ENCODE measurements at places on chromosomes 12 and 14.
A peak's percentile ranks its signal among the peaks of the same experiment; 100 is the strongest.

DNA sequence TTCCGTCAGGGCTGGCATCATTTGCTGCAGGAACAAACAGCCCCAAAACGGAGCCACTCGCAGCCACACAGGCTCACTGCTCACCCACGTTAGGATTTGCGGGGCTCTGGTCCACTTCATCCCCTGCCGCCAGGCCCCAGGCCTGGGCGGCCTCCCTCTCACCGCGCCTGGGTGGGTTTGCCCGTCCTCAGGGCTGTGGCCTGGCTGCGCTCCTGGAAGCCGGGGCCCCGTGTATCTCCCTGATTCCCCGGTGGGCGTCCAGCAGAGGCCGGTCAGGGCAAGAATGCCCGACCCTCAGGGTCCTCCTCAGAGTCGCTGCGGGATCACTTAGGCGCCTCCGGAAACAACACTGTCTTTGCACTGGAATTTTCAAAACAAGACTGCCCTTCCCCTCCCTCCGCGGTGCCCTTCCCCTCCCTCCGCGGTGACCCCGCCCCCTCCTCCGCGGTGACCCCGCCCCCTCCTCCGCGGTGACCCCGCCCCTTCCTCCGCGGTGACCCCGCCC lies 15.7 kb upstream of the FBRSL1 start:
- no peak for DNase-seq

DNA sequence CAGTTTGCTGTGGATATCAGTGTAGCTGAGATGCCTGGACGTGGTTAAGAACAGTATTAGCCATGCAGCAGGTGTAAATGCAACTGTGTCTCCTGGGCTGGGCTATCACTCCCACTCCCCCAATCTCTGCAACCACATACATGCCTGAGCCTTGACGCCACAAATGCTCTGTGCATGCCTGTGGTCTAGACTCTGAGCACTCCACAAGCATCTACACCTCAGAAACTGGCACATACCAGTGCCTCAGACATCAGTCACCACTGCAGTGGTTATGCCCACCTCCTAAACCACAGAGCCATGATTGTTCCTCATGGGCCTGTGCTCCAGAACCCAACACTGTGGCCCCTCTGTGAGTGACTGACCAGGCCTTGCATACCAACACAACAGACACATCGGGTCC lies 226.8 kb upstream of the ALG10 start:
- DNase-seq = no peak

GRCh38 chr12:42135259-42135814 lies 9.3 kb downstream of the GXYLT1 start:
- DNase-seq = no peak

DNA sequence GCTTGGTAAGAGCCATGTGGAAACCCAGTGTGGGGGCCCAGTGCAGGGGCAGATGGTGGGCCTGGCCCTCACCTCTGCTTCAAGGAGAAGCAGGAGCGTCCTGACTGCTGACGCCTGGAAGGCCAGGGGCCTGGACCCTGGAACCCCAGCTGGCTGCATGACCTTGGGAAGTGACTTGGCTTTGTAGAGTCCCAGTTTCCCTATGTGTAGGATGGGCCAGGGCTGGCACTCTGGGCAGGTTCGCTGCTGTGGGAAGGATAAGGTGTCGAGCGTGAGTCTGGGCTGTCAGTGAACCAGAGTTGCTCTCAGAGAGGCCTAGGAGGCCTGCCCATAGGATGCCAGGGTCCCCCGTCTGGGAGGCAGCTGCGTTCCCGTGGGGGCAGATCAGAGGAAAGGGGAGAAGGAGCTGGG lies 43.2 kb downstream of the TRAFD1 start:
- no peak for DNase-seq

GRCh38 chr14:49105956-49106355 lies 480.2 kb downstream of the RPS29 start:
- DNase-seq = no peak

DNA sequence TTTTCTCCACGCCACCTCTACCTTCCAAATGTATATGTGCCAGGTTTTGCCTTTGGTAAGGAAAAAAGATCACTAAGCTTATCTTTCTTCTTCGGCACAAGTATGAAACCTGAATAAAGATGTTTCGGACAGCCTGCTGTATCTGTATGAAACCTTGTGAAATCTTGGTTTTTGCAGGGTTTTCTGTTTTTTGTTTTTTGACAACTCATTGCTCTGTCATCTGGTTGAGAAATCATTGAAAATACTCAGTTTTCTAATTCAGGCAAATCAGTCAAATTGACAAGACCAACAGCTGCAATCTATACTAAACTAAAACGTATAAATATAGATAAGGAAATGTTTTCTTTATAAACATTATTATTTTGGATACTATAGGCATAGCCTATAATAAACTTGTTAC lies 63.1 kb upstream of the FGD4 start:
- DNase-seq = no peak

- no peak for DNase-seq
Measured at GRCh38 chr14:101963656-101964296, 597 bp upstream of the DYNC1H1 start.

GRCh38 chr12:5881101-5881606 lies 63.9 kb downstream of the ANO2 start:
- DNase-seq = no peak

GRCh38 chr14:24149302-24149969 lies 2.1 kb downstream of the RNF31 start:
- no peak for DNase-seq

DNA sequence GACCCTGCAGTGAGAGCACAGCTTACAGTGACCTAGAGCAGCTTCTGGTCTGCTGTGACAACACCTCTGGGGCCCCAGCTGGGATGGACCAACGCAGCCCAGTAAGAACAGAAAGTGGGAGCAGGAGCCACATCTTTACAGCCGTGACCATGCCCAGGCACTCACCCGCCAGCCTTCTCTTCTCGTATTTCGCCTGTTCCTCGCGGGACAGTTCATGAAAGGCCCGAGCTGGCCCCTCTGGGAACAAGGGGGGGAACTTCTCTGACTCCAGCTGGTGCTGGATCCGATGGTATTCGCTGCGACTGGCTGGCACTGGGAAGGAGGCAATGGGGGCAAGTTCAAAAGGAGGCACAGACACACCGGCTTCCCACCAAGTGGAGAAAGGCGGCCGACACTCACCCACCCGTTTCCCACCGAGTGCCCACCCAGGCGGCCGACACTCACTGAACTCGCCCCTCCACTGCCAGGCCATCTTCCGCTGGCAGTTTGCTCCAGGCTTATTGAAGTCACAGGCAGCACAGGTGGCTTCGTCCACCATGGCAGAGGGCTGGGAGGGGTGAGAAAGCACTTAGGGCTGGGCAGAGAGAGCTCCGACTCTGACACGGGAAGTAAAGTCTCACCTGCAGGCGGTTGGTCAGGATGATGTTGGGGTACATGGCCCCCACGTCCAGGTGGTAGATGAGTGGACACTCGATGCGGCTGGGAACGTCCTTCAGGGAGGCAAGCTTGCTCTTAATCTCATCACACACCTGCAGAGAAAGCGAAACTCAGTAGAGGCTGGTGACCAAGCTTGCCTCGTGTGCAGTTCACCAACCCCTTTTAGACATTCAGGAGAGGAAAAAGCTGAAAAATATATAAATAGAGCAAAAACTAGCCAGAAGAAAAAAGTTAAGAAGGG lies 18.7 kb downstream of the POLE start:
- DNase-seq = no peak

GRCh38 chr14:67140556-67140955 lies 48.7 kb upstream of the GARIN2 start:
- DNase-seq = no peak

DNA sequence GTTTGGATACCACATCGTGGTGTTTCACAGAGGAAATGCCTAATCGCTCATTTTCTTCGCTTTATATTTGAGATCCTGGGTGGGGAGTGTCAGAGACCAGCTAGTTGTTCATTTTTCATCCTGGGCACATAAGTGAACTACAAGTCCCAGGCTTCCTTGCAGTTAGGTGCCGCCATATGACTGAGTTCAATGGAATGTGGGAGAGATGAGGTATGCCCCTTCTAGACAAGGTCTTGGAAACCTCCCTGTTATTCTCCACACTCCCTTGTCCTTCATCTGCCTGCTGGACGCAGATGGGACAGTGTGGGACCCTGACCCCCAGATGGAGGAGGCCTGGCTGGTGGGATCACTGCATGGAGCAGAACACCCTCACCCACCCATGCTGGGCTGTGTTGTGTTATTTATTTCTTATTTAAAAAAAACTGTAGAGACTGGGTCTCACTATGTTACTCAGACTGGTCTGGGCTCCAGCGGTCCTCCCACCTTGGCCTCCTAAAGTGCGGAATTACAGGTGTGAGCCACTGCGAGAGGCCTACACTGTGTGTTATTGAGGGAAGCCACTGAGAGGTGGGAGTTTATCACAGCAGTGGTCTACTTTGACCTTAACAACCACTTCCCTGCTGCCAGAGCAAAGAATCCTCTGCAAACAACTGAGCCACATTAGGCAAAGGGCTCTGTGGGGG lies 42.9 kb upstream of the VRK1 start:
- DNase-seq = no peak

DNA sequence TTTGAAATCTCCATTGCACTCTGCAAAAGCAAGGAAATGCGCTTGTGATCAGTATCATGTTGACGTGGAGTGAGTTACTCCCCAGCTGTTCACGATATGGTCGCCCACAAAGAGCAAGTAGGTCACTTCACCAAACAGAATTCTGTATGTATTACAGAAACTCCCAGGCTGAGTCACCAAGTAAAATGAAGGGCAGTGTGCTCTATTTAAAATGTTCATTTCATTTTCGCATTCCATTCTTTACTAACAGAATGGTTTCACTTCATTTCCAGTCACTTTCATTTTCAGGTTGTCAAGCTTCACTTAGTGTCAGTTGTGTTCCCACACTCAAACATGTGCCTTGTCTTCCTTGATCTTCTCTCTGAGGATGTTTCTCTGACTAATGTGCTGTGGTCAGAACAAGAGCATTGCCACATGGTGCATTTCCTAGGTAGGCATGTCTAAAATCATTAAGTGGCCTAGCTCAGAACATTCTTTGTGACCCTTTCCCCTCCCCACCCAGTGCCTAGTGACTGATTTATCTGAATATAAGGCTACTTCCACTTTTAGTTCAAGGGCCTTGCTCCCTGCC lies 391.2 kb downstream of the RAD51B start:
- DNase-seq = peak; percentile 7

DNA sequence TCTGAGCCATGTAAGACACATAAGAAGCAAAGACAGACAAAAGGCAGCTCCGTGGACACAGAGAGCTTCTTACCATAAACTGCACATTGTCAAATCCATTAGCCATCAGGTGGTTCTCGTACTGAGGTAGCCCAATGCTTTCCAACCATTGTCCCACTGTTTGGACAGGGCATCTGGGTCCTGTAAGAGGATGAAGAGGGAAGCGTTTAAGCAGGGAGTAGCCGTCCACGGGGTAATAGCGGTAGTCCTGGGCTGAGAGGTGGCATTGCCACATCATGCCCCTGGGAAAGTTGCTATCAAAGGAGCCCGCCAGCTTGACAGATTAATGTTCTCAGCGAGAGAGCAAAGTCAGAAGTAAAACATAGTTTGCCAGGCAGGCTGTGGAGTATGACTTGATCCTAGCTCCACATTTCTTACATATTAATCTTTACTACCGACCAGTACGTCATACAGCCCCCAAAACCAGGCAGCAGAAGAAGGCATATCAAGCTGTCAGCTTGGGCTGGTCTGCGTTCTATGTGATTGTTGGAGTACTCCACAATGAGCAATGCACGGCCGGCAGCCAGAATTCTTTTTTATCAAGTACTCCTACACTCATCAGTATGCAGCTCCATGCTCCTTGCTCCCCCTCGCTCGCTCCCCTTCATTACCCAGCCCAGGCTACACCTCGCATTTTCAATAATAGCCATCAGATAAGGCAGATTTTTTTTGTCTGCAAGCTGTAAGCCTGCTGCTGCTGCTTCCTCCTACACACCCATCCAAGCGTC lies 493.2 kb upstream of the GARIN6 start:
- no peak for DNase-seq

DNA sequence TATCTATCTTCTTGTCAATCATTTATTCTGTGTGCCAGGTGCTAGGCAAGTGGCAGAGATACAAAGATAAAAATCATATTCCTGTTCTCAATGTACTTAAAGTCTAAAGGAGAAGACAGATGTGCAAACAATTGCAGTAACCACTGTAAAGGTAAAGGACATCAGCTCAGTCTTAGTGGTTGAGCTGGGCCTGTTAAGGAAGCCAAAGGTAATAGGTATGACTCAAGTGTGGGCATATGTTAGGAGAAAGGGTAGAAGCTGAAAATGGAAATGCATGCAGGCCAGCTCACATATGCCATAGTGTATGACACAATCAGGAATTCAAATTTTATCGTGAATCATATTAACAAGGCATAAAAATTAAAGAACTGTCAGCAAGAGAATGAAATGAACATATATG lies 49.8 kb downstream of the FAR2 start:
- no peak for DNase-seq

- no peak for DNase-seq
Measured at GRCh38 chr12:110365489-110366320, 37.8 kb downstream of the ANAPC7 start.

- DNase-seq = no peak
Measured at GRCh38 chr12:131053567-131053966, 99.9 kb downstream of the ADGRD1 start.

DNA sequence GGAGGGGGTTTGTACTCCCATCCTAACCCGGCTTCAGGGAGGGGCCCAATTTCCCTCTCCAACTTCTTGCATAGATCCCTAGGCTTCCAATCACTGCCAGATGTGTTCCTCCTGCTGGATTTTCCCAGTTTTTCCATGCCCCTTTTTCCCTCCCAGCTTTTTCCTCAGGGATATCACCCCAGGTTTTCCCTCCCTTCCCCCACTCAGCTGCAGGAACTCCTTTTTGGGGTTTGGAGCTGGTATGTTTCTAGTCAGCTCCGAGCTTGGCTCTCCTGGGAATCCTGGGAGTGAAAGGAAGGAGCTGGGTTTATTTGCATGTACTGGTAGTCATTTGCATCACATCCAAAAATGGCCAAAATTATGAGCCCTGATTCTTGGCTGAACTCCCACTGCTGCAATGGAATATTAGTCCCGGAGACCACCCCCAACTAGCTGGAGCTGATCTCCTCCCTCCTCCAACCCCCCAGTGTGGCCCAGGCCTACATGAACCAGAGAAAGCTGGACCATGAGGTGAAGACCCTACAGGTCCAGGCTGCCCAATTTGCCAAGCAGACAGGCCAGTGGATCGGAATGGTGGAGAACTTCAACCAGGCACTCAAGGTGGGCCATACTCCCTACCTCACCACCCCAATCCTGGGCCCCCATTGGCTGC lies 1.4 kb upstream of the RDH5 start:
- DNase-seq = no peak

DNA sequence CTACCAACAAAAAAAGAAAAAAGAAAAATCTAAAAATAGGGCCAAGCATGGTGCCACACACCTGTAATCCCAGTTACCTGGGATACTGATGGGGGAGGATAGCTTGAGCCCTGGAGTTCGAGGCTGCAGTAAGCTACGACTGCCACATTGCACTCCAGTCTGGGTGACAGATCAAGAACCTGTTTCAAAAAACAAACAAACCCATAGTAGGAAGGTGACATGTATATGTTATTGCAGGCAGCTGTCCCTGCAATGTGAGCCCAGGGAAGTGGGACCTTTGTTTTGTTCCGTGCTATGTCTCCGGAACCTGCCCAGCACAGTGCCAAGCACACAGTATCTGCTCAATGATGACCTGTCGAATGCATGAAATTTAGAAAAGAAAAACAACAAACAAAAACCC lies 37.2 kb upstream of the YY1 start:
- no peak for DNase-seq

Data from GF-D8 (cell line).